A549 treated with Mapracorat at 1 μM for 4 hours (cell line): ENCODE measurements at places on chromosomes 7 and 10. TPM values are rescaled to one million over a fixed set of nuclear protein-coding genes. Genes with fewer than 3 reads are reported as not detected.

MMP21 gene
- 0.08 to 0.11 TPM in 2 of 5 replicates, not detected in the others for total RNA-seq

AKR1E2 gene
- total RNA-seq = 4.9 to 8.0 TPM (median 5.6 TPM) in 5 replicates

SYT15 gene
- total RNA-seq = 2.3 to 4.1 TPM (median 2.4 TPM) in 5 replicates

MET gene
- total RNA-seq = 60.7 to 85.2 TPM (median 75.3 TPM) in 5 replicates

TCERG1L gene
- not detected in 5 replicates for total RNA-seq

HMX3 gene
- not detected in 5 replicates for total RNA-seq

UCN3 gene
- not detected in 5 replicates for total RNA-seq

KLF14 gene
- total RNA-seq = 0.08 TPM in 1 of 5 replicates, not detected in the others
